ENCODE measurements at places on chromosomes 12 and 14.

GRCh38 chr14:35689000-35689460 is 120.1 kb downstream of the RALGAPA1 start:
- no peak for DNase-seq

- DNase-seq, result peak; percentile 60
Observed at GRCh38 chr14:41609704-41610183, 3.1 kb downstream of the LRFN5 start.

GRCh38 chr14:64826845-64827244 is 52.9 kb downstream of the SPTB start:
- DNase-seq, result peak; percentile 13

- DNase-seq, result no peak
Observed at GRCh38 chr14:31271648-31272047, 64.1 kb upstream of the HECTD1 start.

GRCh38 chr12:121673013-121673511 is 3.6 kb upstream of the MORN3 start:
- DNase-seq, result no peak

DNA sequence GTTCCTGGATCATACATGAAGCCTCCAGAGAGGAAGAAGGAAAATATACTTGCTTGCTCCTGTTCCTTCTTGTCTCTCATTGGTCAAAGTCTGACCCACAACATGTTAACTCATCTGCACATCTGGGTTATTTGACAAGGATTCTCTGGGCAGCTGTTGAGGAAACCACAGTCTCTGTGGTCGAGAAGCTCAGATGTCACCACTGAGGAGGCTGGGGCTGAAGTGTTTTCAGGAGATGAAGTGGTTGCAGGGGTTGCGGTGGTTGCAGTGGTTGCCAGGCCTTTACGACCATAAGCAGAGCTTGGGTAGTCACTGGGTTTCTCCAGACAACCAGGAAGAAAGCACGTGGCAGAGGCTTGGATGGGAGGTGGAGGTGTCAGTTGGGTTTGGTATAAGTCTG is 265.0 kb upstream of the LRIG3 start:
- DNase-seq, result no peak

- DNase-seq, result no peak
Observed at GRCh38 chr12:21558100-21558679, 32.1 kb downstream of the SPX start.

- no peak for DNase-seq
Observed at GRCh38 chr14:89236851-89237250, 180.2 kb downstream of the FOXN3 start.

DNA sequence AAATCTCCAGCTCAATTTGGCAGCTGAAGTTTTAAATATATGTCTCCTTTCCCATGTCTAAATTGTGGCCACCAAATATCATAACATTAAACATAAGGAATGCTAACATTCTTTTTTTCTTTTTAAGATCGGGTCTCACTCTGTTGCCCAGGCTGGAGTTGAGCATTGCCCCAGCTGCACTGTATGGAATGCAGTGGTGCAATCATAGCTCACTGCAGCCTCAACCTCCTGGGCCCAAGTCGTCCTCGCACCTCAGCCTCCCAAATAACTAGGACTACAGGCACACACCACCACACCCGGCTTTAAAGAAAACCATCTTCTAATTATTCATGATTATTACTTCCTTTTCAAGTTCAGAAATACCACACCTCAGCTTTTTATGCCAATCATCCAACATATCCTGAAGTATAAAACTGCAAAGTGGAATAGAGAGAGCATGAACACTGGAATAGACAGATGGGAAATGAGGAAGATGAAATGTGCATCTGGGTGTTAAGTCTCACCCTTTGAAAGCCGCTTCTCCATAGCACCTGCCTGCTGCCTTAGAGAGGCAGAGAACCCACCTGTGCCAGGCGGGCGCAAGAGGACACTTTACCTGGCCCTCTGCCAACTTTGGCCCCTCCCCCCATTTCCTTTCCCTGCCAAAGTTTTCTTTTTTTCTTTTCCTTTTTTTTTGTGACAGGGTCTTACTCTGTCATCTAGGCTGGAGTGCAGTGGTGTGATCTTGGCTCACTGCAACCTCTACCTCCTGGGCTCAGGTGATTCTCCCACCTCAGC is 2.8 kb upstream of the EML1 start:
- no peak for DNase-seq

- DNase-seq, result peak; percentile 9
Observed at GRCh38 chr14:55874785-55875184, 243.4 kb upstream of the PELI2 start.

DNA sequence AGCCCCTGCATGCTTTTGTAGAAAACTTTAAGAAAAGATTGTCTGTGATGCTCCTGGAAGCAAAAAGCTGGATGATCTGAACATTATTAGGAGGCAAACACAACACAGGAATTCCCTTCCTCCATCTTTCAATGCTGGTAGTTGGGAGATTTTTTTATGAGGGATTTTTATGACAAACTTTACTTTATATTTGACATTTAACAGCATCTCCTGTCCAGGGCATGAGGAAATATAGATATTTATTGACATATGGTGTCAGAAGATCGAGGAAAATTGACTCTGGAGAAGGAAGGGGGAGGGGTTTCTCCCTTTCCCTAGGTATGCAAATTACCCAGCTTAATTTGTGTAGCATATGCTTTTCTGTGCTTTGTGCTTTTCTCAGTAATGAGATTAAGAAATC is 37.8 kb upstream of the CISTR start:
- no peak for DNase-seq

- peak; percentile 98 for DNase-seq
Observed at GRCh38 chr12:62724947-62725451, 210.0 kb downstream of the PPM1H start.

DNA sequence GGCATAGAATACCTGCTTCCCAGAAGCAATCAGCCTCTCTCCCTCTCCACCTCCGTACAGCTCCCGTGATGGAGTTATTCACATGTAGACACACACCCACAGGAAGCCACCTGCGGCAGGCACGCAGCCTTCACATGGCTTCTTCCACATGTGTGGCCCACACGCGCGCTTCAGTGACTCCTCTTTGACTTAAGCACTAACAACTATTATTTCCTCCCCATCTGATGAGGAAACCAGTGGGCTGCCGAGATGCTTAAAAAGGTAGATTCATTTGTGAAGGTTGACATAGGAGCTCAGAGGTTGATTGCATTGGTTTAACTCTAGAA is 69.3 kb downstream of the PRMT8 start:
- no peak for DNase-seq

- no peak for DNase-seq
Observed at GRCh38 chr12:9992296-9992695, 6.6 kb downstream of the CLEC1B start.

GRCh38 chr14:23829736-23830471 is 123.7 kb upstream of the DHRS4 start:
- peak; percentile 86 for DNase-seq

GRCh38 chr14:82341261-82341810 is 807.7 kb upstream of the SEL1L start:
- DNase-seq, result no peak
